ENCODE measurements at places on chromosomes 7 and 10.

DNA sequence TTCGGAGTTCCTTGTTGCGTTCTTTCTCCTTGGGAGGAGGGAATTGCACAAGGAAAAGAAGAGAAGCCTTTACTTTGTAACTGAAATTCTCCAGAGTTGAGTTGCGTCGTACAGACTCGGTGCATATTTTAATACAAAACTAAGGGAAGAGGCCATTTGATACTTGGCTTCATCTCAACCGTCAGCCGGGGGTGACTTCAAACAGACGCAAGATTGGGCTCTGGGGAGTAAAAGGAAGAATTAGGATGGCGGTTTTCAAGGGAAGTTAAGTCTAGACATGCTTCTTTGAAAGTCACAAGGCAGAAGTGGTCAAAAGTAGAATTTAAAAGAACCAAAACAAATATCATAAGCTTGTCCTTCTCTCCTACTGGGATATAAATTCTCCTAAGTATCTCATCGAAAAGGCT, 1.6 kb downstream of the PRR15 start:
- no peak for DNase-seq

DNA sequence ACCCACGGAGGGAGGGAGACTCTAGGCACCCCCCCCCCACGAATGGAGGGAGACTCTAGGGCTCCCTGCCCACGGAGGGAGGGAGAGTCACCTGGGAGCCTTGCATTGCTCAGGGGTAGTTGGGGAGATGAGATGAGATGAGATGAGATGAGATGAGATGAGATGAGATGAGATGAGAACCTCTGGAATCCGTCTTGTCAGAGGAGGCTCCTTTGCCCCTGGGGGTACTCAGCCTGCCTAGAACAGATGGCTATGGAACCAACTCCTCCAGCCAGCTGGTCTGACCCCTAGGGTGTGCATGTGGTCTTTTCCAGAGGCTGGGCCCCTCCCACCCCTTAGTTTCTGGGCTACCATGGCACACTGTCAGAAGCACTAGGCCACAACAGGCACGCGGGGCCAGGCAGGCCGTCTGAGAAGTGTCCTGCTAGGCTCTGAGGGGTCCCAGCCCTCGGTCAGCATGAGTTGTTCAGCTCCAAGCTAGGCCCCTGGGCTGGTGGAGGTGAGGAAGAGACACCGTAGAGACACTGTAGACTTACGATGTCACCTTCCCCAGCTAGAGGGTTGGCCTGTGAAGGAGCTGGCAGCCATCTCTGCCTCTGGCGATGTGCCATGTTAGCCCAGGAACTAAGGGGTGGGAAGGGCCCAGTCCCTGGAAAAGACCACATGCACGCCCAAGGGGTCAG, 8.8 kb downstream of the TSPAN15 start:
- DNase-seq = no peak

DNA sequence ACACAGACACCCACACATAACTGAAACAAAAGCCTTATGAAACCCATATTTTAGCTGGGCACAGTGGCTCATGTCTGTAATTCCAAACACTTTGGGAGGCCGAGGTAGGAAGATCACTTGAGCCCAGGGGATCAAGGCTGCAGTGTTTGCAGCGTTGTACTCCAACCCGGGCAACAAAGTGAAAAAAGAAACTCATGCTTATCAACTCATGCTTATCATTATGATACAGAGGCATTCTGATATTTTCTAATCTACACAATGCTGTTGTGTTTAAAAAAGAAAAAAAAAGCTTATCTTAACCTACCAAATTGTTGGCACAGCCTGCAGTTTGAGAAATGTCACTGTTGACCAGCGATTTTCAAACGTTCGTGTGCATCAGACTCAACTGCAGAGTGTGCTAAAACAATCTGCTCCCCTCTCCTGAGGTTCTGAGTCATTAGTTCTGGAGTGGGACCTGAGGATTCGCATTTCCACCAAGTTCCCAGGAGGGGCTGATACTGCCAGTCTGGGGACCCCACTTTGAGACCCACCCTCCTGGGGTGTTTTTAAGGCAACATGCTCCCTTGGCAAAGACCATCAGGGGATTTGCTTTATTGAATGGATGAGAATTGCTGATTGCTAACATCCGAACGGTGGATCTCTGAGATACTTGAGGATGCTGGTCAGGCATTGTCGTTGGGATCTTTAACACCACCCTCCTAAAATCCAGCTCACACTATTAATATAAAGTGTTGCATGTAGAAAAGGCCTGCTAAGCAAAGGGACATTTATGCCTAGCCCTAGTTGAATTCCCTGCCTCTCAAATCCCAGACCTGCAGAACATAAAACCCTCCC, 16.2 kb downstream of the CHST3 start:
- DNase-seq = no peak

- DNase-seq = no peak
These were observed 14.5 kb downstream of the ANKRD7 start for GRCh38 chr7:118239014-118239413.

DNA sequence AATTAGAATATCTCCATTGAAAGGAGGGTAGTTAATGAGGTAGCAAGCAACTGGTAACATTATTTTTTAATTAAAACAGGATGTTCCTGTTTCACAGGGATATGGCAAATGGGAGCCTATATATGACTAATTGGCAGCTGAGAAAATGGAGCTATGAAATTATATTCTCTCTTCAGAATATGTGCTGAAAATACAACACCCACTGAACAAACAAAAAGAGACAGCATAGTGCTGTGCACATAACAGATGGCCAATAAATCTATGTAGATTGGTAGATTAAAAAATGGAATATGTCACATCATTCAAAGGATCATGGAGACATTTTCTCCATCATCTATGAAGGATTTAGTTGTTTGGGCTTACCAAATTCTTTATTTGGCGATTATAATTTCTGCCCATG, 362.0 kb downstream of the GPR37 start:
- DNase-seq = no peak

DNA sequence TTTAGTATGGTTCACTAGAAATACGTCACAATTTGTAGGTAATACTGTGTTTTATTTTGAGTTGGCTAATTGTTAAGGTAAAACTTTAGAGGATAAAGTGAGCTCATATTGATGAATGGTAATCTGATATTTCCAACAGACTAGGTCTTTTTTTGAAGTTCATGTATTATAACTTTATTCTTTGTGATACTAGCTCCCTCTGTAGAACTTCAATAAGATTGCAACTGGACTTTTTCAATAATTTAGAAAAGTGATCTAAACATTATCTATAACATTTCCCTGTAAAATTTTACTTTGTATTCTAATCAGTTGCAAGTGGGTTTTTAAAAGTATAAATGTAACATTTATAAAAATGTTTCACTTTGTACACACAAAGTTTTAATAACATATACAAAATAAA, 83.5 kb downstream of the ADK start:
- no peak for DNase-seq

- DNase-seq = no peak
These were observed 327.0 kb downstream of the RNLS start for GRCh38 chr10:88256013-88256680.

DNA sequence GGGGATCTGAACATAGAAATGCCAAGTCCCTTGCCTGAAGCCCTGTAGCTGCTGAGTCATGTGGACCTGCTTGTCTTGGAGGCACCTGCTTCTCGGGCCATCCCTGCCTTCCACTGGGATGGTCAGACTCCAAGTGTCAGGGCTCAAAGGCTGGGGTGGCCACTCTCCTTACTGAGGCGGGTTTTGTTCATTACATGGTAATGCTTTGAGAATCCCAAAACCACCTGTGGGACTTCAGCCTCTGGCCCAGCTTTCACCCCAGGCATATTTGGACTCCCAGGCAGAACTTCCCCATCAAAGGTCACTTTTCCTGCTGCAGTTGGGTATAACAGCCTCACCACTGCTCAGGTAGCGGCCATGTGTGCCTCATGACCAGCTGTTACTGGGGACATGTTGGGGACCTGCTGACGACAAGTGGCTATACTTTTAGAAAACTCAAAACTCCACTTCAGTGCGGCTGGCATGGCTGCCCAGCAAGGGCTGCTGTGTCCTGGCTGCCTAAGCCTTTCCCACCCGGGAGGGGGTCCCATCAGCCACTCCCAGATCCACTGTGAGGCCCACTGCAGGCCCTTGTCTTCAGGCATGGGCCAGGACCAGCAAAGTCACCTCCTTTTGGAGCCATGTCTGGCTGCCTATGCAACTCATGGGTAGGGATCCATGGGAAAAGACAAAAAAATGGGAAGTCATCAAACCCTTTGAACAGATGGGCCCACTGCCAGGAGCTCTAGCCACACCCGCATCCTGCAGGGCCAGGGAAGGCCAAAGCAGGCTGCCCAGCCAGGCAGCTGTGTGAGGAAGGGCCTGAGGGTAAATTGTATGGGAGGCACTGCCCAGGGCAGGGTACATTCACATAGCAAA, 96.7 kb downstream of the ARHGAP22 start:
- no peak for DNase-seq

DNA sequence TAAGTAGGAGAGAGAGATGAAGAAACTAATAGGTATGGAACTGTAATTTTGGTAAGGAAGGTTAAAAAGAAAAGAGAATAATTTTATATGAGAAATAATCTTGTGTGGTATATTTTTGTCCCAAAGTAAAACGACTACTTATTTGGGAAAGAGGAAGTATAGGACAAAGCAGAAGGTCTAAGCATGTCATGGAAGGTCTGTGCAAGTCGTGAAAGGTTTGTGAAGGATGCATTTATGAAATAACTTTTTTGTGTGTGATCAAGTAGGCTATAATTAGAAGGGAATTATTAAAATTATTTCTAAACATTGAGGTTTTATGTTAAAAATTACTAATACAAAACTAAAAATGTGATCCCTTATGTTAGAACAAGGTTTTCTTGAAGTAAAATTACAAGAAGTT, 63.3 kb downstream of the ZNF783 start:
- DNase-seq = no peak

GRCh38 chr10:75425291-75426079, 5.9 kb upstream of the LRMDA start:
- DNase-seq = no peak

GRCh38 chr7:100457033-100457432, 7.0 kb downstream of the SPACDR start:
- no peak for DNase-seq

- DNase-seq = no peak
These were observed 31.1 kb upstream of the PTPRN2 start for GRCh38 chr7:158618745-158619140.

GRCh38 chr10:71389768-71390460, 6.8 kb upstream of the CDH23 start:
- DNase-seq = no peak

- no peak for DNase-seq
These were observed 38.3 kb upstream of the TOMM7 start for GRCh38 chr7:22860784-22861482.

- no peak for DNase-seq
These were observed 277.0 kb downstream of the EXOC4 start for GRCh38 chr7:133529861-133530260.

- no peak for DNase-seq
These were observed 10.0 kb downstream of the VWC2 start for GRCh38 chr7:49783446-49783845.

DNA sequence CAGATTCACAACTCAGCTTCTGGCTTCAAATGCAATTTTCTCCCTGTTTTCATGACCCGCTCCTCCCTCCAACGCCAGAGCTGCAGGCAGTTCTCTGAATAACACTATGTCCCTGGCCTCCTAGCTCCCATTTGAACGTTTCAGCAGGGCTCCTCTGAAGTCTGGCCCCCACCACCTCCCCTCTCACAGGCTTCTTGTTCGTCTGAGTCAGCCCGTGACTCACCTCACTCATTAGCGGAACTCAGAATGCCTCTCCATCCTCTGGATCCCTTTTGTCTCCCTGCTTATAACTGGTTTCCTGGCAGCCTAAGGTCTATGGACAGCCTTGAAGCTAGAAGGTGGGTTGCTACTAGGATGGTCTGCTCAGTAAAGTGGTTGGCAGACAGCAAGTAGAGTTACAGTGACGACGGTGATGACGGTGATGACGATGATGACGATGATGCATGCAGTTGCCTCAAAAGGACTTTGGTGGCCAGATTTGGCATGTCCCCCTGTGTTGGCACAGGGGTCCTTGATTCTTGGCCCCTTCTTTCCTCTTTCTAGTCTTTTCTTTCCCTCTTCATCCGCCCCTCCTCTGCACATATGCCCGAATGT, 83.3 kb upstream of the MKLN1 start:
- peak; percentile 4 for DNase-seq

DNA sequence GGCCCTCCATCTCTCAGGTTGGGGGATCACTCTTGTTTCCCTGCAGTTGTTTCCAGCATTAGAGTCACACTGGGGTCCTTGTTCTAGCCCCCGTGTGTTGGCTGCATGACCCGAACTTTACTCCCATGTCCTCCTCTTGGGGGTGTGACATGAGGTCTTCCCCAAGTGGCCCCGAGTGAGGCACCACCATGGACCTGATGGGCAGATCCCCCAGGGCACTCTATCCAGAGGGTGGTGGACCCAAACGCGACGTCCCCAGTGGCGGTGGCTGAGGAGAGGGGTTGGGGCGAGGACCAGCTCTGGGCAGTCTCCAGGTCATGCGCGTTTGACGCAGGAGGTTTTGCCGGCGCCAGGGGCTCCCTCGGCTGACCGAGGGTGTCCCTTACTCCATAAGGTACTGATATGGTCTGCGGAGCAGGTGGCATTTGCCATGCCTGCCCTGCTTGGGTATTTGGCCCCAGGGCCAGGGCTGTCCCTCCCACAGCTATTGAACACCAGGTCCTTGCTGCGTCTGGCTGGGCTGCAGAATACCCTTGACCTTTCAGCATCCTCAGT, 131.9 kb downstream of the LHPP start:
- no peak for DNase-seq

- DNase-seq = no peak
These were observed 43.1 kb downstream of the DENND2A start for GRCh38 chr7:140597428-140597949.

- no peak for DNase-seq
These were observed 117.4 kb upstream of the MAGI2 start for GRCh38 chr7:79570903-79571302.

DNA sequence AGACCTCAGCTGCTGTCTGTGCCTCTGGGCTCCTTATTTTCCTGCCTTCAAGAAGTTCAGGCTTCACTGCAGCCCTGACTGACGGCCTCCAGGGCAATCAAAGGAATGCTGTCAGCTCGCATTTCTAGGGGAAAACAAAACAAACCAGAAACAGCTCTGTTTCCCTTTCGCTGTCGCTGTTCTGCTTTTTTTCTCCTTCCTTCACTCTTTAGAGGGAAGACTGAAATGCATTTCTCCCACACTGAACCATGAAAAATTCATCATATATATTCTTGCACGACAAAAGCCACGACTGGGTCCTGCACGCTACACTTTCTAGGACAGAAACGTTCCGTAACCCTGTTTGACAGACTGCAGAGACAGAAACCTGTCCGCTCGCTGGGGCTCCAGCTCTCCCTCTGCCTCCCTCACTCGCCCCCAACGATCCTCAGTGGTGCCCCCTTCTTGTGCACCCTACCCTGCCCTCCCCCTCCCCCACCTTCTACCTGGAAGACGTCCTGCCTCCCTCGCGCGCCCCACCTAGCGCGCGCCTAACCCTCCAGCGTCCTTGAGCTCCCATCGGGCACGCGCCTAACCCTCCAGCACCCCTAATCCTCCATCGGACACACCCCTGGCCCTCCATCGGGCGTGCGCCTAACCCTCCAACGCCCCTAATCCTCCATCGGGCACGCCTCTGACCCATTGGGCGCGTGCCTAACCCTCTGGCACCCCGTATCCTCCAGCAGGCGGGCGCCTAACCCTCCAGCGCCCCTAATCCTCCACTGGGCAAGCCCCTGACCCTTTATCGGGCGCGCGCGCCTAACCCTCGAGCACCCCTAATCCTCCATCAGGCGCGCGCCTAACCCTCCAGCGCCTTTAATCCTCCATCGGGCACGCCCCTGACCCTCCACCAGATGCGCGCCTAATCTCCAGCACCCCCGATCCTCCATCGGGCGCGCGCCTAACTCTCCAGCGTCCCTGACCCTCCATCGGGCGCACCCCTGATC, 37.1 kb downstream of the SVOPL start:
- DNase-seq = no peak

Measured in activated T-cell treated with anti-CD3 and anti-CD28 coated beads for 24 hours (primary cell).